H9 (cell line): ENCODE measurements at places on chromosomes 12 and 14. TPM values are rescaled to one million over a fixed set of nuclear protein-coding genes. Genes with fewer than 3 reads are reported as not detected.

- no peaks in the 10 kb centered on the region for H3K4me1 ChIP-seq
- H3K36me3 ChIP-seq, result peaks cover 3% of the 10 kb centered on the region; the same call in 1 of the 3 replicates
- H3K27ac ChIP-seq, result no peak overlapping the region
- no peak for DNase-seq
- H3K4me3 ChIP-seq, result no peak overlapping the region
Observed at GRCh38 chr14:89750281-89750755, 204.2 kb downstream of the EFCAB11 start.

The KRT6C gene
- total RNA-seq, result not detected in 2 replicates

DNA sequence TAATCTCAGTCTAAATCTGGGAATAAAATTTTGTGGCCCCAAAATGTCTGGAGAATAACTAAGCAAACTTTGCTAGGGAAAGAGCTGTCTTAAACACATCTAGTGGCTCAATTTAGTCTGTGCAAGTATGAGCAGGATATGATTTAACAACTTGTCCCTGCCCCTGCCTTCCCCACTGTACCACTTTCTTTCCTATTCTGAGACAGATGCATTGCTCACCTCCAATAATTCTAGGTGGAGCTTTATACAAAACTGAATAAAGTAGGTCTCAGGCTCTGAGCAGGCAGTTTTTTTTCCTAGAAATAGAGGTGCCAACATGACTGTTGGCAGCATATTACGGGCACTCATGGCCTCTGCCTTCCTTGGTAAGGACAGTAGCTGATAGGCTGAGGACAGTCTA is 412.1 kb downstream of the DAD1 start:
- H3K4me3 ChIP-seq, result no peak overlapping the region
- no peaks in the 10 kb centered on the region for H3K36me3 ChIP-seq
- no peaks in the 10 kb centered on the region for H3K4me1 ChIP-seq
- no peak for DNase-seq
- H3K27me3 ChIP-seq, result no peaks in the 10 kb centered on the region

- no peak overlapping the region for H3K27ac ChIP-seq
- no peaks in the 10 kb centered on the region for H3K4me1 ChIP-seq
- no peak for DNase-seq
- H3K36me3 ChIP-seq, result peaks cover 3% of the 10 kb centered on the region; the same call in 1 of the 3 replicates
- peak overlapping the region; percentile 7; the same call in 1 of the 3 replicates for H3K4me3 ChIP-seq
Observed at GRCh38 chr12:57776247-57776587, 3.8 kb downstream of the EEF1AKMT3 start.

The KLRB1 gene
- 0.15 TPM in 1 of 2 replicates, not detected in the other for total RNA-seq

DNA sequence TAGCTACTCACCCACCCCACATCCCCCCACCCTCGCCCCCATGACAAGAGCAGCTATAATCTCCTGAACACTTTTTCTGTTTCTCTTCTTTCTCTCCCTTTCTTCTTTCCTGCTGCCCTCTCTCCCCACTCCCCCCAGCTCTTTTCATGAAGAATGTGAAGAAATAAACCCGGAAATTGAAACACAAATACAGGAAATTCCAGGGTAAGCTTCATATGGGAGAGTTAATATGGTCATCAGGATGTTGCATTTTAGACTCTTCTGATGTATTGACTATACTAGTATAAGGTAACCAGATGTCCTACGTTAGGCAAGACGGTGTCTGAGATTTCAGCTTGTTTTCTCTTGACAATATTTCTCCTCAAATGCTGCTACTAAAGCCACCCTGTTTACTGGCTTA is 41.6 kb upstream of the LRIG3 start:
- no peak for DNase-seq
- H3K27me3 ChIP-seq, result no peaks in the 10 kb centered on the region
- H3K27ac ChIP-seq, result no peak overlapping the region
- H3K4me3 ChIP-seq, result no peak overlapping the region
- no peaks in the 10 kb centered on the region for H3K36me3 ChIP-seq

The PLXNC1 gene
- 0.53 and 1.2 TPM in 2 replicates for total RNA-seq

DNA sequence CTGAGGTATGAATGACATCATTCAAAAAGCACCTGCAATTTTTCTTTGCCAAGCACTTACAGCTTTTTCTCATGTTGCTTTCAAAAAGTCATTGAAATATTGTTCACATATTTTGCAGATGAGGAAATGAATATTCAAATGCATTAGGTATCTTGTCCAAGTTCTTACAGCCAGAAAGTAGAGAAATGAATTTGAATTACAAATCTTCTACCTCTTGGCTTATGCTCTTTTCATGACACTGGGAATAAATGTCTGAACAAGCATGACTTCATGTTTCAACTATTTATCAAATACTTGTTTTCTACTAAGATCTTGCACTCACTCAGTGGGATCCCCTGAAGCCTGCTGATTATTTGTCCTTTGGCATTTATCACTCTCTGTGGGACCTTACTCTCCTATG is 267.2 kb upstream of the BTG1 start:
- H3K36me3 ChIP-seq, result peaks cover 9% of the 10 kb centered on the region
- no peak for DNase-seq
- H3K4me1 ChIP-seq, result peaks cover 3% of the 10 kb centered on the region; the same call in 1 of the 2 replicates
